PC-3 (cell line): ENCODE measurements at places on chromosomes 12 and 14.

- DNase-seq: no peak
Measured at GRCh38 chr12:25121916-25122315, 73.0 kb downstream of the DNAI7 start.

DNA sequence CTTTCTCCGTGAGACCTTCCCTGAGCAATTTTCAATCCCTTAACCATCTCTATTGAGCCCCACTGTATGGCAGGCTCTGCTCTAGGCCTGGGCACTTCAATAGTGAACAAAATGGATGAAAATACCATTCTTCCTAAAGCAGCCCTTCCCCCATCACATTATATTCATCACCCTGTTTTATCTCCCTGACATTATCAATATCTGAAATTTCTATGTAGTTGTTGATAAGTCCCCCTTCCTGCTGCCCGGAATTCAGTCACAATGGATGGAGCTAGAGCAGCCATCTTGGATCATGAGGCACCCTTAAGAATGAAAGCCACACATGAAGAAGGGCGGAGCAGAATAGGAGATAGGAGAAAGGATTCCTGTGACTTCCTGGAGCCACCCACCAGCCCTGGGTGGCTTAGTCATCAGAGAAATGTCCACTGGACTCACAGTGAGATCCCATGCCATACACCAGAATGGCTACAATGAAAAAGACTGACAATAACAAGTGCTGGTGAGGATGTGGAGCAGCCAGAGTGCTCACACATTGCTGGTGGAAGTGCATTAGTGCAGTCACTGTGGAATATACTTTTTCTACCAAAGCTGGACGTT lies 33.9 kb downstream of the SCARB1 start:
- DNase-seq: peak; percentile 25

GRCh38 chr12:67797185-67797741 lies 148.7 kb downstream of the DYRK2 start:
- no peak for DNase-seq

- peak; percentile 17 for DNase-seq
Measured at GRCh38 chr14:65361920-65362319, 50.6 kb upstream of the FUT8 start.

DNA sequence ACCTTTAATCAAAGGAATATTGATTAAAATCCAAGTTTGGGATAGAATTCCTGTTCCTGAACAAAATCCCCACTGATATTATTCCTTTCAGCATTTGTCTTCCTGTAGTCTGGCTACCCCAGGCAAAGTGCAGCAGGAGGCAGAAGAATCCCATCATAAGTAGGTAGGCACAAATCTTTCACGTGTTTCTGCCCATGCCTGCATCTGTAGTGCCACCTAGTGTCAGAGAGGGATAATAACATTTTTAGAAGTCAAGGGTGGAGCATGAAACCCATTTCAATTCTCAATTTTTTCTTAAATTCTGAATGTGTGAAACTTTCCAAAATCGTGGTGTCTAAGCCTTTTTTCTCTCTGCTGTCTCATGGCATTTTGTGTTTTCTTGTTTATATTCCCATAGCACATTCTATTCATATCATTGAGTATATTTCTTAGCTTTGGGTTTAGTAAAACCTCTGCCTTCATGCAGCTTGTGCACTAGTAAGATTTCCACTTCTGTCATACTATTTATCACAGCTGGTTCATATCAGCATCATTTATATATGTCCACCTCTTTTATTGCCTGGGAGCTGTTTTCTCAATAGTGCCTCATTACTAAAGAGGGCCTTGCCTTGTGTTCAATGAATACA lies 47.8 kb upstream of the RERG start:
- DNase-seq: peak; percentile 56

- peak; percentile 89 for DNase-seq
Measured at GRCh38 chr12:106223485-106224354, 24.1 kb downstream of the CKAP4 start.

GRCh38 chr14:39469094-39469710 lies 37.0 kb upstream of the FBXO33 start:
- no peak for DNase-seq

DNA sequence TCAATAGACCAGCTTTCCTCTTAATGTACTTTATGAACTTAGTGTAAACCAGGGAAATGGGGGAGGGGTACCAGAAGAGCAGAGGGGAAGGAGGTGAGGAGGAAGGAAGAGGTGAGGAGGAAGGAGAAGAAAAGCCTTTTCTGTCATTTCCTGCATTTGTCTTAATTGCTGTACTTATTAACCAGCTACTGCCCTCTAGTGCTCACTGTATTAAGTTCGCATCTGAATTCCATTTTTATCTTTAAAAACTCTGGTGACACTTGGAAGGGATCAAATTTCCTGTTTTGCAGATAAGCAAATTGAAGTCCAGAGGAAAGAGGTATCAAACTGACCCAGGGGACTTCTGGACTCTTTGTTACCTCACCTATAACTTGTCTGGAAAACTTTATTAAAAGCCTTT lies 22.2 kb downstream of the MANSC1 start:
- DNase-seq: peak; percentile 68

- peak; percentile 84 for DNase-seq
Measured at GRCh38 chr12:51421266-51421884, 3.3 kb upstream of the SLC4A8 start.

DNA sequence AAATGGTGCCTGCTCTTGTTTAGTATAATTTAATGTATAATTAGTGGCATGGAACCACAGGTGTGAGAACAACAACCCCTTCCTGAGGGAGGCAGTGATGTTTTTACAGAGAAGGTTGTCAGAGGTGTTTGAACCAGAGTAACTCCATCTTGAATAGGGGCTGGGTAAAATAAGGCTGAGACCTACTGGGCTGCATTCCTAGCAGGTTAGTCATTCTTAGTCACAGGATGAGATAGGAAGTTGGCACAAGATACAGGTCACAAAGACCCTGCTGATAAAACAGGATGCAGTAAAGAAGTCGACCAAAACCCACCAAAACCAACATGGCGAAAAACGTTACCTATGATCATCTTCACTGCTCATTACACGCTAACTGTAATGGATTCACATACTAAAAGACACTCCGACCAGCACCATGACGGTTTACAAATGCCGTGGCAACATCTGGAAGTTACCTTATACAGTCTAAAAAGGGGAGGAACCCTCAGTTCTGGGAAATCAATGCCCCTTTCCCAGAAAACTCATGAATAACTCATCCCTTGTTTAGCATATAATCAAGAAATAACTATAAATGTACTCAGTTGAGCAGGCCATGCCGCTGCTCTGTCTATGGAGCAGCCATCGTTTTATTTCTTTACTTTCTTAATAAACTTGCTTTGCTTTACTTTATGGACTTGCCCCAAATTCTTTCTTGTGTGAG lies 47.8 kb upstream of the LTA4H start:
- peak; percentile 57 for DNase-seq

DNA sequence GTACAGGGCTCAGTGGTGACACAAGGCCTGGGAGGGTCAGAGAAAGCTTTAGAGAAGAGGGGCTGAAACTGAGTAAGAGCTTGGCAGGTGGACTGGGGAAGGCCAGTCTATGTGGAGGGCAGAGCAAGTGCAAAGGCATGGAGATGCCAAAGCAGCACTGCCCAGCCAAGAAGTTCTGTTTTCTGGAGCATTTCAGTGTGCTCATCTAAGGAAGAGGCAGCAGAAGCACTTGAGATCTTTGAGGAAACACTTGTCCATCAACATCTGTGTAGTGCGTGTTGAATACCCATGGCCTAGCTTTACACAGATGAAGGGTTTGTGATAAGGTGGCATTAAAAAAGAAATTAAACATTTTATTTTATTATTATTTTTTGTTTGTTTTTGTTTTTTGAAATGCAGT lies 52.8 kb downstream of the FOS start:
- no peak for DNase-seq

DNA sequence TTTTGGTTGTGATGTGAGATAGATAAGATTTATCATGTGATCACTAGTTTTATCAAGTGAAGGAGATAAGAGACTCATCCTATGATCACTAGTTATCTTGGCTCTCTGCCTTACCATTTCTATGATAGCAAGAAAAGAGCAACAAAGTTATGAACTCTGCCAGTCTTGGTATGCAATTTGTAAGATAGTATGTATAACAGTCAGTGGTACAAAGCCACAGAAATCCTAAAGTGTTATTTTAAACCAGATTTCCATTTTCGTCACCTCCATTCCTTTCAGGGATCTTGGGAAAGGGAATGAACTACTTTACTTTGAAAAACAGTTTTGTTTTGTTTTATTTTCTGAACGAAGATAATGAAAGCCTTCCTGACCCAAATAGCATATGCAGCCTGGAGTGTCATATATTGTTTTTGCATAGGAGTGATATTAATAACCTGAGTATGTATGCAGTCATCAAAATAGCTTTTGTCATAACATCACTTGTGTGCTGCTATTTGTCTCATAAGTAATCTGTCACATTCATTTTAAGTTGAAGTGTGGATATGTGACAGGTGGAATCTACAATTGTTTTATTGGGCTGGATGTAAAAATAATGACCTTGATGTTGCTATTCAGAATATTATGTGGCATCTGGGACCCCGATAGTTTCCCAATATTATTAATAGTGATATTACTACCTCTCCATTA lies 35.0 kb downstream of the FLRT2 start:
- DNase-seq: no peak

DNA sequence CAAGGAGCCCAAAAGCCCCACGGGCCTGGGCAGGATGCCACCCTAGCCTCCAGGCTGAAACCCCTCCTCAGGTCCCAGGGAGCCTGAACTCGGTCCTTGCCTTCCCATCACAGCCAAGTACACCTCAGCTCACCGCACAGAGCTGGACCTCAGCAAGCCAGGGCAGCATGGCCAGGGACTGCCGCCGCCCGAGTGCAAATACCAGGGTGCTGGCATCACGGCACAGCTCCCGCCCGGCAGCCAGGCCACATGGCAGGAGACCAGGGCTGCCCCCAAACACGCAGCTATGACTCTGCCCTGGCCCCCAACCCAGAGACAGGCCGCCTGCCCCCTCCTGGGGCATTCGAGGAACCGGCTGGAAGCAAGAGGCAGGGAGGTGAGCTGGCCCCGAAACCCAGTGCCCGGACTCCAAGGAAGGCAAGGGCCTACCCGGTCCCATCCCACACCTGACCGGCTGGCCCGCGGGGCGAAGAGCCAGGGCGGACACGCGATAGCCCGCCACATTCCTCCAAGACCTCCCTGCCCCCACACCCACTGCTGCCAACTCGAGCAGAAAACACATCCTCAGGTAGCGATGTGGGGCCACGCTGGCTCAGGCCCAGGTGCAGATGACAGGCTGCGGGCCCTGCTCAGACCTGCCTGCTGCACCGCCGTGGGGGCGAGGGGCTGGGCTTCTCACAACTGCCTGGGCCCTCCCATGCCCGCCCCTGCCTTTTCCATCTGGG lies 2.7 kb downstream of the JAG2 start:
- DNase-seq: no peak

- peak; percentile 12 for DNase-seq
Measured at GRCh38 chr12:32032205-32032810, 73.1 kb downstream of the RESF1 start.

DNA sequence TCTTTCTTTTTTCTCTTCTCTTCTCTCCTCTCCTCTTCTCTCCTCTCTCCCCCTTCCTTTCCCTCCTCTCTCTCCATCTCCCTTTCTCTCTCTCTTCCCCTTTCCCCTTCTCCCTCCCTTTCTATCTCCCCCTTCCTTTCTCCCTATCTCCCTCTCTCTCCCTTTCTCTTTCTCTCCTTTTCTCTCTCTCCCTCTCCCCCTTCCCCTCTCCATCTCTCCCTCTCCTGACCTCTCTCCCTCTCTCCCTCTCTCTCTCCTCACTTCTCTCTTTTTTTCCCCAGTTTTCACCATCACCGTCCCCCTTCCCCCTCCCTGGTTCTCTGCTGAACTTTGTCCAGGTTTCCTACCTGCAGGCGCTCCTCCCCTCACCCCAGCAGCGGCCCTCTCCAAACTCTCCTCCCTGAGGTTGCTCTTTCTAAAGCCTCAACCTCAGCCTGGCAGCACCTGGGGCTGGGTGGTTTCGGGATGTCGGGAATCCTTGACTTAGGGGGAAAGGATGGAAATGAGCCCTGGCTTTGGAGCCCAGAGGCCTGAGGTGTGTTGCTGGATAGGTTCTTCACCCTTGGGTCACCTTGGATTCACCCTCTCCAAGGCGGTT lies 14.7 kb upstream of the TBX3 start:
- DNase-seq: no peak

DNA sequence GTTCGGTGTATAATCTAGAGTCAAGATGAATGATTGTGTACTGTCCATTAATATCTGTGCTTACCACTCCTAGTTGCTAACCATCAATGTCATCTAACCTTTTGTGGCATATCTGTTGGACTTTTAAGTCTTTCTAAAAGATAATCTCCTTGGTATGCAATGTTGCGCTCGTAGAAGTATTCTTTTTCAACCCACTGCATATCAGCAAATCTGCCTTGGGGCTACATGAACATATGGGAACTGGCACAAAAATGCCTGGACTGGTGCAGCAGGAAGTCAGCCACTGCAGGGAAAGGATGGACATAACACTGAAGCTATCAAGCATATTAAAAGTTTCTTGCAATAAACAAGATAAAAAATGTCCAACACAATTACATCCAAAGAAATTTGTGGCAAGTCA lies 124.3 kb upstream of the SLC38A4 start:
- peak; percentile 70 for DNase-seq

GRCh38 chr14:51298895-51299294 lies 58.8 kb downstream of the TMX1 start:
- DNase-seq: peak; percentile 18

- peak; percentile 61 for DNase-seq
Measured at GRCh38 chr12:54723379-54724256, 75.5 kb upstream of the DCD start.

DNA sequence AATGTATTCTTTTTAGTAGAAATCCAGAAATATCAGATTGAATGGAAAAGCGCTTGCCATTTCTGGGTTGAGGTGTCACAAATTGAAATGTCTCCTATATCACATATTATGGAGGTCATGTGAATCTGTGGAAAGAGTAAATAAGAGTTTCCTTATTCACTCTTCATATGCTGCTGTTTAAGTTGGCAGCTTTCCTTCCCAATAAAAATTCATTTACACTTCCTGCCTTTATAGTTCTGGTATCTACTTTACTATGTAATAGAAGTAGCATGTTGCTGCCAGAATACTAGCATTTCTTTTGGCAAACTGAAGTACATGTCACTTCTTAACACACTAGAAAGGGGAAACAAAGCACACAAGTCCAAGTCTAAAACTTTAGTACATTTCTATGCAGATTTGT lies 60.8 kb downstream of the SDR9C7 start:
- DNase-seq: peak; percentile 39

DNA sequence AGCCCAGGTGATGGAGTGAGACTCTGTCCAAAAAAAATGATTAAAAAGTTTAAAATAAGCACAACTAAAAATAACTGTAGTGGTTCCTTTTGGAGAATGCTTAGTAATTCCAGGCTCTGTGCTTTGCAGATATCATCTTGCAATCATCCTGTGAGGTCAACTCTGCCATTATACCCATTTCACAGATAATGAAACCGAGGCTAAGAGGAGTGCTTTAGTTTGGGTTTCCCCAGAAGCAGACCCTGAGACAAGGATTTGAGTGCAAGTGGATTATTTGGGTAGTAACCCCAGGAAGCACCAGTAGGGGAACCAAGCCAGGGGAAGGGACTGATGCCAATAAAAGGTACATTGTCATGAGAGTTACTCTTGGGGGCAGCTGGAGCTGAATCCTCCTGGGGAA lies 44.7 kb downstream of the RIN3 start:
- DNase-seq: no peak
